Non-pigmented ciliary epithelial cell (primary cell): ENCODE measurements at places on chromosomes 4 and X.

GRCh38 chr4:40369437-40370274, 34.5 kb downstream of the CHRNA9 start:
- no peak for DNase-seq

DNA sequence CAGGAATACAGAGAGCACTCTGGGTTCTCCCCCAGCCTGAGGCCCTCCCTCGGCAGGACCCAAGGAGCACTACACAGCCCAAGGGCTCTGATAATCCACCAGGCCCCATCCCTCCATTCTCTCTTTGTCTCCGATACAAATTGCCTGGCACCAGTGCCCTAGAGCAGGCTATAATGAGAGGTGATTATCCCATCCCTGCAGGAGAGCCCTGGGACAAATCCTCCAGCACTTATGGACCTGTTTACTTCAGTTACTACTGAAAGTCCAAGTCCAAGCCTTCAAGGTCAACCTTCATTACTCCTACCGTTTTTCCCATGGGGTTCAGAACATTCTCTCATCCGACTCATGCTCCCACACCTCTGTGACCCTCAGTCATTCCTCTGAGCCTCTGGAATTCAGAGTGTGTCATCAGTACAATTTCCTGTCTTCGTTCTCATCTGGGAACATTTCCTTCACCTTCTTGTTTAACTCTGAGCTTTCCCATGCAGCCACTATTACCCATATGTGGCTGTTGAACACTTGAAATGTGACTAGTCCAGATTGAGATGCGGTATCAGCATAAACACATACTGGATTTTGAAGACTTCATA, 299.0 kb downstream of the RAPGEF2 start:
- DNase-seq = peak; percentile 93

- no peak for DNase-seq
Observed at GRCh38 chr4:124000233-124000632, 603.6 kb downstream of the SPRY1 start.

DNA sequence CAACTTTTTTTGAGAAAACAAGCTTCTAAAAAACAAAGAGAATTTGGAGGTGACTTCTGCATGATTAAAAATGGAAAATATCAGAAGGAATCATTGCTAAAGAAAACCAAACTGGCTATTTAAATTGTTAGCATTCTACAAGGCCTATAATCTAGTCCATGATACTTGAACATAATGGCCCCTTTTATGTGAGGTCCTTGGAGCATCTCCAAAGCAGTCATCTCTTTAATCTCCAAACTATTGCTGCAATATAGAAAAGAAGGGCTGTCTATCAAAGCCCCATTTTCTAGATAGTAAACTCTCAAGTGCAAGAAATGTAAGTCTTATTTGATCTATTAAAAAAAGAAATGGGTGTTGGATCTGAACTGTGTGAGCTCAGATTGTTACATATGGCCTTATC, 615.1 kb downstream of the CENPC start:
- DNase-seq = no peak

DNA sequence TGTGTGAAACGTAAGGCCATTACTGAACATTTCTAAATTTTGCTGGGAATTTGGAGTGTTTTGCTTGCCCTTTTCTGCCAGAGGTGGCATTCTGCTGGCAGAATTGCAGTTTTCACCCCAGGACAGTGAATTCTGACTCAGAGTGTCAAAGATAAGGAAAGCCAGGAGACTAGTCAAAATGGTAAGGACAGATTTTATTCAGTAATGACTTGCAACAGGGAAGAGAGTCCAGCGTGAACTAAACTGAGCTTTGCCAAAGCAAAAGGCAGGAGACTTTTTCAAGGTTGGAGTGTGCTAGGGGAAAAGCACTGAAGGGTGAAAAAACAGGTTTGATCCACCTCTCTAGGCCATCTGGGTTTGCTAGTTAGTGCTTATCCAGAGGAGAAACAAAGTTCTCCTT, 19.4 kb downstream of the MRFAP1 start:
- no peak for DNase-seq

DNA sequence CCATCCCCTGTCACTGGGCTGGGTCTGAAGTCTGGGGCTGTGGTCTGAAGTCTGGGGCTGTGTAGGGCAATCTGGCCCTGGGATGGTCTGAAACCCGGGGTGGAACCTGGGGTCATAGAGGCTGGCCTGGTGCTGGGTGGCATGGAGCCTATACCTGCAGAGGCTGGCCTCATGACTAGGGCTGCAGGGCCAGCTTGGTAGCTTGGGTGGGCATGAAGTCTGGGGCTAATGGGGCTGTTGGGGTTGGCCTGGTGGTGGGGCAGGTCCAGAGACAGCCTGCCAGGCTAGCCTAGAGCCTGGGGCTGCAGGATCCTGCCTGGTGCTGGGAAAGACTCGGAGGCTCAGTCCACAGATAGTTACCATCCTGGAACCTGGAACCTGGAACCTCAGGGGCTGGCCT, 37.0 kb downstream of the GALNT7 start:
- DNase-seq = no peak

GRCh38 chrX:35040871-35041270, 98.3 kb downstream of the FAM47B start:
- no peak for DNase-seq

- DNase-seq = no peak
Observed at GRCh38 chrX:120429776-120430540, 39.1 kb downstream of the LAMP2 start.

GRCh38 chr4:176333076-176333475, 13.3 kb downstream of the SPCS3 start:
- DNase-seq = no peak

DNA sequence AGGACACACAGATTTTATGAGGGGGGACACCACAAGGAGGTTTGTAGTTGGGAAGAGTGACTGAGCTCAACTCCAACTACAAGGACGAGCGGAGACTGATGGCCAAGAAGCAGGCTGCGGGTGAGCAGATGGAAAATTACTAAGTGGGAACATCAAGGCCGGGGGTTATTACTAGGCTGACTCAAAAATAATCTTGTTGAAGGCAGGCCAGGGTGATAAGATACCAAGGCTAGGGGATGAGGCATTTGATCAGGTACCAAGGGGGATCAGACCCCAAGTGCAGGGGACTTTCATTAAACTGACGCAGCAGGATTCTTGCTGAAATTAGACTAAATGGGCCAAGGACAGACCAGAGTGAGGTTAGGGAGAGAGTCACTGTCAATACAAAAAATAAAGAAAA, 119.4 kb upstream of the SORBS2 start:
- no peak for DNase-seq

- no peak for DNase-seq
Observed at GRCh38 chrX:45022150-45022549, 149.2 kb downstream of the KDM6A start.

- DNase-seq = no peak
Observed at GRCh38 chrX:17009856-17010625, 63.6 kb downstream of the REPS2 start.

- DNase-seq = no peak
Observed at GRCh38 chr4:109969919-109970318, 57.2 kb downstream of the EGF start.

- no peak for DNase-seq
Observed at GRCh38 chr4:67556436-67556835, 2.1 kb upstream of the STAP1 start.

- DNase-seq = no peak
Observed at GRCh38 chr4:170446782-170447181, 357.0 kb upstream of the AADAT start.

- no peak for DNase-seq
Observed at GRCh38 chr4:8607603-8608481, 15.3 kb downstream of the CPZ start.

DNA sequence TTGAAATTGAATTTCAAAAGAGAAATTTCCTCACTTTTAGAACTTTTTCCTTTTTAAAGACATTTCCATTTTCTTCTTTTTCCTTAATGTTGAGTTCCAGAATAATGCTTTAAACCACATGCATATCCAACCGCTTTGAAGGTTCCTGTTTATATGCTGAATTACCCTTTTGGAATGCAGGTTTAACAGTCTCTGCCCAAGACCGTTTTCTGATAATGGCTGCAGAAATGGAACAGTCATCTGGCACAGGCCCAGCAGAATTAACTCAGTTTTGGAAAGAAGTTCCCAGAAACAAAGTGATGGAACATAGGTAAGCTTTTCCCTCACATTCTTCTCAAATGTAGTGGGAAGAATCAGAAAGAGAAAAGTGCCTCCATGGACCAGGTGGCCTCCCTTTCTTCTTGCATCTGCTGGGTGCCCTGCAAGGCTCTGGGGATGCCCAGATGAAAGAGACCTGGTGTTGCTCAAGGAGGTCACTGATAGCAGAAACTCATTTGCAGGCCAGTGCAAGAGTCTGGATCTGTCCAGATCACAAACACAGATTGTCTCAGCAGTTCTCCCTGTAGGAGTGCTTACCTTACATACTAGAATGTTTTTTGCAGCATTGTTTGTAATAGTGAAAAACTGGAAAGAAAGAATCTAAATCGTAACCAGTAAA, 42.9 kb downstream of the MOSPD2 start:
- no peak for DNase-seq

DNA sequence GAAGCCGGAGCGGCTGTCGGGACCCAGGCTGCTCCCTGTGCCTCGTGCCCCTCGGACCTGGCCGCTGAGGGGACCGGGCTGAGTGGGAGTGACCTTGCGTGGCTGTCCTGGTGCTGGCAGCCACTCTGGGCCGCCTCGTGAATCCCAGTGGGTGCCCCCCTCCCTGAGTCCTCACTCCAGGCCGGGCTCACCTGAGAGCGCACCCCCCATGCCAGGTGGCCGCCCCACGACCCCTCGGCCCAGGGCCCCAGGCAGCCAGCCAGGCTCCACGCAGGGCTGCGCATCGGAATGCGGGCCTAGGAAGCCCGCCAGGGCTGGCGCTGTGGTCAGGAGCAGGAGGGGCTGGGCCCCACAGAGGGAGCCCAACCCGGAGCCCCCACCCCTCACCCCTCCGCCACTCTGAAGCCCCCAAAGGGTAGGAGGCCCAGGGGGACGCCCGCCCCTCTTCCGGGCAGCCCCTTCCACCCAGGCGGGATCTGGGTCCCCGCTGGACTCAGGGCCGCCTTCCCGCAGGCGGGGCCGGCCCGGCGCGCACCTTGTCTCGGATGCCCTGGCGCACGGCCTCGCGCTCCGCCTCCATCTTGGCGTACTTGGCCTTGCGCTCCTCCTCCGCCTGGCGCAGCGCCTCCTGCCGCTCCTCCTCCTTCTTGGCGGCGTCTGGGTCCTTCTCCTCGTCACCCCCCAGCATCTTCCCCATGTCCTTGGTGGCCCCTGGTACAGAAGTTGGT, 33.9 kb downstream of the CPLX1 start:
- DNase-seq = no peak

DNA sequence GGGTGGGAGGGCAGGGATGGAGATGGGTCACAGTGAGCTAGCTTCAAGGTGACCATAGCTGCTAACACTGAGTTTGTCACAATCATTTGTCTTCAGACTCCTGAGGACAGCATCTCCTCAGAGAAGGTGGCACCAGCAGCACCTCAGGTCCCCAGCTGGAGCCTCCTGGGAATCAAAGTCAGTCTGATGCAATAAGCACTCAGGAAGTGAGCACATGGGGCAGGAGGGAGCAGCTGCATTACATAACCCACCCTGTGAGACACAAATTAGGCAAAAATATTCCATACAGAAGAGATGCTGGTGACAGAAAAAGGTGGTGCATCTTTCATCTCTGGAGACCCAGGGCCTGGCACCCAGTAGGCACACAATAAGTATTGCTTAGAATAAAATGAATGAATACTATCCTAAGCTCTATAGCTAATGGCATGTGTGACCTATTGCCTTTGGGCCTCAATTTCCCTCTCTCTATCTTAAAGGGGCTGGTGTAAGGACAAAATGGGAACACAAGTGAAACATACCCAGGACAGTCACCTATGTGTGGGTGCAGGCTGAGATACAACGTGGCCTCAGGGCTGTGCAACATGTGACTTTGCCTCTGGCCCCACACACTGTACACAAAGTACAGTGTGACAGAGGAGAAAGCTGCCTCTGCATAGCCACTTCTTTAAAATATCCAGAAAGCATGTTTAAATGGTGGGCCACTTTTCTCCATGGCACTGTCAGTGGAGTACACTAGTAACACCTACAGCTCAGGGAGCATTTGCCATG, 37.1 kb downstream of the SLC39A8 start:
- DNase-seq = no peak

- no peak for DNase-seq
Observed at GRCh38 chrX:125170459-125170858, 149.2 kb upstream of the TEX13C start.

- no peak for DNase-seq
Observed at GRCh38 chr4:26452565-26453531, 37.4 kb downstream of the CCKAR start.

GRCh38 chr4:28886934-28887333, 1833.2 kb upstream of the PCDH7 start:
- no peak for DNase-seq

- DNase-seq = no peak
Observed at GRCh38 chrX:110034036-110034435, 31.1 kb downstream of the TMEM164 start.

DNA sequence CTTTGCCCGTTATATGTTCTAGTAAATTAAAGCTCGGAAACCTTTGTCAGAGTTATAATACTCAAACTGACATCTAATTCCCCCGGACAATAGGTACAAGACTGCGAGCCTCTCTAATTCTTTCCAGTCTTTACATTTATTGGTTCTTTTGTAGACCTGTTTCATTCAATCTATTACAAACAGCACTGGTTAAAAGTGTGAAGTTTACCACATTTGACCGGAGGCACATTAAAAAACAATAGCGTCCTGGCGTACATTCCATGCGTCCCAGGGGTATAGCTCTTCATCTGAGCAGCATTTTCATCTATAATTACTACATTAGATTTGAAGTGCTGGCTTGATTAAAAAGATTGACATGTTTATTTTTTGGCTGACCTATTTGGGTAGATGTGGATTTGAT, 49.9 kb upstream of the TENM3 start:
- no peak for DNase-seq

GRCh38 chr4:122744229-122744628, 11.7 kb downstream of the BBS12 start:
- no peak for DNase-seq

- no peak for DNase-seq
Observed at GRCh38 chr4:158181906-158182305, 9.1 kb upstream of the GASK1B start.

- no peak for DNase-seq
Observed at GRCh38 chr4:84403656-84404055, 95.4 kb downstream of the NKX6-1 start.
